ENCODE measurements at places on chromosomes 7 and 10. TPM values are rescaled to one million over a fixed set of nuclear protein-coding genes. Genes with fewer than 3 reads are reported as not detected.

- H3K27me3 ChIP-seq, result no peaks in the 10 kb centered on the region
- no peak for DNase-seq
- no peak overlapping the region for H3K4me3 ChIP-seq
- no peaks in the 10 kb centered on the region for H3K36me3 ChIP-seq
Observed at GRCh38 chr7:122803323-122803722, 82.9 kb downstream of the CADPS2 start.

GRCh38 chr10:27660268-27660667, 85.4 kb downstream of the MKX start:
- no peak overlapping the region for H3K27ac ChIP-seq
- H3K36me3 ChIP-seq, result no peaks in the 10 kb centered on the region
- no peaks in the 10 kb centered on the region for H3K27me3 ChIP-seq
- peaks cover 25% of the 10 kb centered on the region for H3K4me1 ChIP-seq
- H3K4me3 ChIP-seq, result no peak overlapping the region
- DNase-seq, result no peak

DNA sequence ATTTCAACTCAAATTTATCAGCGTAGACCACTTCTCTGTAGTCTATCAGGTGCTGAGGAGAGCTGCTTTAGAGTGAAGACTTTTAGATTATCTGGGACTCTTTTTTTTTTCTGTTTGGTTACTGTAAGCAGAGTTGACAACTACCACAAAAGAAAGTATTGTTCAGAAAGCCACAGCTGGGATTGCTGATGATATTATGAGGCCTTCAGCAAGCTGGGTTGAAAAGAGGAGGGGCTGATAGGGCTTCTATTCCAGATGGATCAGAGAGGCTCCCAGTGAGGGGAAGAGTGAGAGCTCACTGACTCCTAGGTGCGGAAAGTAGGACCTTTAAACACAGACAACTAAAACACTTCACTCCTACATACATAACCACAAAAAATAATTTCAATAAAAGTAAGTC, 188.5 kb upstream of the FERD3L start:
- no peaks in the 10 kb centered on the region for H3K36me3 ChIP-seq
- H3K4me3 ChIP-seq, result no peak overlapping the region
- no peak overlapping the region for H3K27ac ChIP-seq
- peaks cover 4% of the 10 kb centered on the region for H3K4me1 ChIP-seq

DNA sequence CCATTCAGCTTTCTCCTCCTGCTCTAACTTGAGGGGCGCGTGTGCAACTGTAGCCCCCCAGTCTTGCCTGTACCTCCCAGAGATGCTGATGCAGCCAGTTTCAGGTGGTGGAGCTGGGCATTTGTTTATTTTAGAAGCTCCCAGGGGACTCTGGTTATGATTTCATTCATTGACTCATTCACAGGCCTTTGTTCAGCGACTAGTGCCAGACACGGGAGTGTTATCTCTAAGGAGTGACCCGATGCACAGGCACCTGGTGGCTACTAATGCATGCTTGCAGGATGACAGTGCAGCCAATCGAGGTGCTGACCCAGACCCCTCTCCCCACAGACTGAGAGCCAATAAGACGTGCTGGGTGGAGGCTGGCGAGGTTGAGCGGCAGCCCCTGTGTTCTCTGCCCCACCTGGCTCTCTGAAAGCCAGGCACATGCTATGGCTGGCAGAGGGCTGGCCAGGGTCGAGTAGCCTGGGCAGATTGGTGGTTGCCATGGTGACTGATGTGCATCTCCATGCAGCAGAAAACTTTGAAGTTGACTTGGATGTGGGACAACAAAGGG, 19.7 kb upstream of the SLC18A2 start:
- H3K36me3 ChIP-seq, result no peaks in the 10 kb centered on the region
- no peak overlapping the region for H3K27ac ChIP-seq
- peaks cover 32% of the 10 kb centered on the region for H3K27me3 ChIP-seq
- H3K4me1 ChIP-seq, result peaks cover 23% of the 10 kb centered on the region
- peak; percentile 24 for DNase-seq
- no peak overlapping the region for H3K4me3 ChIP-seq

UPK3BL1 gene
- total RNA-seq, result 23.2 TPM

PNLIPRP2 gene
- 0.28 TPM for total RNA-seq

DNA sequence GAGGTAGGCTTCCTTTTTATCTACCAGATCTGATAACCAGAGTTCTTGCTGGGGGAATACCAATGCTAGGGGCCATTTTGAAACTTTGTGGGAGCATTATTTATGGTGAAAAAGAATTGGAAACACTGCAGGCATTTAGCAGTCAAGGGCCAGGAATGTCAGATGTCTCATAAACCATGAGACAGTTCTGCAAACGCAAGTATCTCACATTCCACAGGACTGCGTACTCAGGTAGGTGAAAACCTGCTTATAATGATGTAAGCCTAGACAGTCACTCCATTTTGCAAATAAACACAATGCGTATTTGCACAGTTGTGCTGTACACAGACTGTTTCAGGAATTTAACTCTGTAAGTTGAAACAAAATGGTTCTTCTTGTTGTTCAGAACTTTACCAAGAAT, 33.9 kb downstream of the ECHDC3 start:
- no peak overlapping the region for H3K4me3 ChIP-seq
- DNase-seq, result no peak
- no peaks in the 10 kb centered on the region for H3K27me3 ChIP-seq

GRCh38 chr7:116990056-116990455, 36.8 kb downstream of the ST7 start:
- peaks cover 3% of the 10 kb centered on the region for H3K4me1 ChIP-seq
- no peaks in the 10 kb centered on the region for H3K27me3 ChIP-seq
- peaks cover 35% of the 10 kb centered on the region for H3K36me3 ChIP-seq

DNA sequence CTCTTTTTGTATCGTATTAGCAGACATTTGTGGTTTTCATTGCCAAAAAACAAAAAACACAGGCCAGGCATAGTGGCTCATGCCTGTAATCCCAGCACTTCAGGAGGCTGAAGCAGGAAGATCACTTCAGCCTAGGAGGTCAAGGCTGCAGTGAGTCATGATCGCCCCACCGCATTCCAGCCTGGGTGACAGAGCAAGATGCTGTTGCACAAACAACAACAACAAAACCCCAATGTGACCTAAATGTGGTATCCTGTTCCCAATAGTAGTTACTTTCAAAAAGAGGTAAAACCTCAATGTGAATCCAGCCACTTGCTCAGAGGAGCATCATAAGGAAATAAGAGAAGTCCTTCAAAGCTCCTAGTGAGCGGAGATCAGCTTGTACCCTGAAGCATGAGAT, 45.8 kb upstream of the SKAP2 start:
- H3K36me3 ChIP-seq, result no peaks in the 10 kb centered on the region
- H3K4me3 ChIP-seq, result no peak overlapping the region
- 0 out of 2 replicates have a peak, but pooled peaks cover 2% of the 10 kb centered on the region for H3K4me1 ChIP-seq
- no peak overlapping the region for H3K27ac ChIP-seq

EIF4EBP2 gene
- 114 TPM for total RNA-seq

DNA sequence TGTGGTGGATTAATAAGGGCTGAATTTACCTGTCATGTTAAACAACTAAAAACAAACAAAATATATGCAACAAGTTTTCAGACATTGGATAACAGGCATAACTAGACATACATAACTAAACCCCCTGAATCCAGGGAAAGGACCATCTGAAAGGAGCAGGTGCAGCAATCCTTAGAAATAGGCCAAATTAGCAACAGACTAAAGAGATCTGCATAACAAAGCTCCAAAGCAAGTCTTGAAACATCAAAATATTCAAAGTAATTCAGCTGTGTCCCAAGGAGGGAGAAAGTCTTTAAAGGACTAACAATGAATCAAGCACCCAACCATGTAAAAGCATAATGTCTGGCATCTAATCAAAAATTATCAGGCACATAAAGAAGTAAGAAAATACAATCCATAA, 475.1 kb downstream of the GRID1 start:
- H3K27me3 ChIP-seq, result no peaks in the 10 kb centered on the region
- DNase-seq, result no peak
- H3K36me3 ChIP-seq, result peaks cover 3% of the 10 kb centered on the region
- no peak overlapping the region for H3K27ac ChIP-seq
- peaks cover 38% of the 10 kb centered on the region for H3K4me1 ChIP-seq

DNA sequence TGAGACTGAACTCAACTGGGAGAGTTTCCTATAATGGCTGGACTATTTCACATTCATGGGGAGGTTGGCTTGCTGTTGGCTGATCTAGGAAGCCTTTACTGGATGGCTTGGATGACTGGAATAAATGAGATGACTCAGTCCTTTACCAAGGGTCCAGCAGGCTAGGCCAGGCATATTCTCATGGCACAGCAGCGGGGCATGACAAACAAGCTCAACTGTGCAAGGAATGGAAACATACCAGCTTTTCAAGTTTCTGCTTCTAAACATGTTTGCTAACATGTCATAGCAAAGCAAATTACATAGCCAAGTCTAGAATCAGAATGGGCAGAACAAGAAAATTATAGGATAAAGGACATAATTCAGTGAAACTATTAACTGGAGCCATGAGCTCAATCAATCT, 46.8 kb upstream of the CRTAC1 start:
- no peaks in the 10 kb centered on the region for H3K36me3 ChIP-seq
- H3K4me1 ChIP-seq, result no peaks in the 10 kb centered on the region
- no peak overlapping the region for H3K27ac ChIP-seq
- peaks cover 9% of the 10 kb centered on the region for H3K27me3 ChIP-seq

LRIT1 gene
- not detected for total RNA-seq

DNA sequence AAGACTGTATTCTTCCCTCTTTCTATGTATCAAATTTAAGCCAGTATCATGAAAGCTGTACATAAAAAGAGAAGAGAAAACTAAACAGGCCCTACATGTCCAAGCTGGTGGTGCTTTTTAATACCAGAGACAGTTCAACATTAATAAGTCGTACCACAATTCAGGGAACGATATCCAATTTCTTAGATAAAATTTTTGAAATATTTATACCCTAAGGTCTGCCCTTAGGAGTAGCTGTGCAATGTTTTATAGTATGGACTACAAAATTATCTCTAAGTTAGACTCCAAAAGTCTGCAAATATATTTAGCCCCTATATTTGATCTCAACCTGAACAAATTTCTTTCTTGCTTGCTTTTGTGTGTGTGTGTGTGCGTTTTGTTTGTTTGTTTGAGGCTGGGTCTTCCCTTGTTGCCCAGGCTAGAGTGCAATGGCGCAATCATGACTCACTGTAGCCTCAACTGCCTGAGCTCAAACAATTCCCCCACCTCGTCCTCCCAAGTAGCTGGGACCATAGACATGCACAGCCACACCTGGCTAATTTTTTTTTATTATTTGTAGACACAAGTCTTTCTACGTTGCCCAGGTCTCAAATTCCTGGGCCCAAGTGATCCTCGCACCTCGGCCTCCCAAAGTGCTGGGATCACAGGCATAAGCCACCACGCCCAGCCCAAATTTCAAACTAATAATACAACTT, 13.2 kb downstream of the ARHGAP19 start:
- peak overlapping the region; percentile 89 for H3K27ac ChIP-seq
- no peak overlapping the region for H3K4me3 ChIP-seq
- H3K36me3 ChIP-seq, result no peaks in the 10 kb centered on the region
- DNase-seq, result no peak
- 0 out of 2 replicates have a peak, but pooled peaks cover 4% of the 10 kb centered on the region for H3K4me1 ChIP-seq
- no peaks in the 10 kb centered on the region for H3K27me3 ChIP-seq

GRCh38 chr7:26292768-26293560, 1.3 kb downstream of the SNX10 start:
- H3K4me3 ChIP-seq, result peak overlapping the region; percentile 91
- no peaks in the 10 kb centered on the region for H3K27me3 ChIP-seq
- H3K27ac ChIP-seq, result no peak overlapping the region

SPDYE5 gene
- not detected for total RNA-seq

DNA sequence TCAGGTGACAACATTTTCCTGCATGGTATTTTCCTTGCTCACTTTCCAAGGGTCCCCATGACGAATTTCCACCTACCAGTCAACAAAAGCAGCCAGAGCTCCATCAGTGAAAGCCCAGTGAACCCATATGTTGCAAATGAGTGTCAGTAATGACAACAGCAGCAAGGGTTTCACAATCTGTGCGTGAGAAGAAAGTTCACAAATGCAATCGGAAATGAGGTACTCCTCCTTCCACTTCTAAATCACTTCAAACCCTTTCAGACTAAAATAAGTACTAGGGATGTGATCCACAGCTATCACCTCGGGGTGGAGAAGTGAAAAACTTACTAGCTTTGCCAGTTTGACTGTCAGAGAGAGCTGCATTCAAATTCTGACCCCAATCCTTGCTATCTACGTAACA, 55.6 kb upstream of the BET1 start:
- H3K27ac ChIP-seq, result no peak overlapping the region
- no peak for DNase-seq
- no peaks in the 10 kb centered on the region for H3K27me3 ChIP-seq
- peaks cover 3% of the 10 kb centered on the region for H3K4me1 ChIP-seq
- H3K36me3 ChIP-seq, result no peaks in the 10 kb centered on the region

DNA sequence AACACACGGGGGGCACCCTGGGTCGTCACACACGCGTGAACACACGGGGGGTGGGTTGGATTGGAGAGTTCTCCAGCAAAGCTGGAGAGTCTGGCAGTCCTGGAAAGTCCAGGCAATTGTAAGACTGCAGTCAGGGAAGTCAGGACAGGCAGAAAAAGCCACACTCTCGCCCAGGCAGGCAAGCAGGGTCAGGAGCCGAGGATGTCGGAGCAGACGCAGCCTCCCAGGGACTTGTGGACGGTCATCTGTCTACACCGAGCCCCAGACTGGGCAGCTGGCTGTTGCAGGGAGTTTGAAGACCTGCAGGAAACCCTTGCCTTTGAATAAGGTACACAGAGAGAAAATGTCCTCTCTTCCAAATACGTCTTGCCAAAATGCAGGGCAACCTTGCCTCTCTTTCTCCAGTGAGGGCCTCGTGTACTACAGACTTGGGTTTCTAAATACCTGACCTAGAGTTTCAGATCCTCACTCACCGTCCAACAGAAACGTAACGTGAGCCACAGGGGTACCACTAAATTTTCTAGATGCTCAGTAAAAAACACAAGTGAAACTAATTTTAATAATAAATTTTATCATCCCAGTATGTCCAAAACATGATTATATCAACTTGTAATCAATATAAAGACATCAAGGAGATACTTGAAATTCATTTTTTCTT, 176.7 kb downstream of the ADARB2 start:
- no peaks in the 10 kb centered on the region for H3K4me1 ChIP-seq
- no peak for DNase-seq
- no peak overlapping the region for H3K4me3 ChIP-seq
- no peaks in the 10 kb centered on the region for H3K36me3 ChIP-seq
- no peak overlapping the region for H3K27ac ChIP-seq

ZNF853 gene
- 8.0 TPM for total RNA-seq

C10orf67 gene
- not detected for total RNA-seq

DNA sequence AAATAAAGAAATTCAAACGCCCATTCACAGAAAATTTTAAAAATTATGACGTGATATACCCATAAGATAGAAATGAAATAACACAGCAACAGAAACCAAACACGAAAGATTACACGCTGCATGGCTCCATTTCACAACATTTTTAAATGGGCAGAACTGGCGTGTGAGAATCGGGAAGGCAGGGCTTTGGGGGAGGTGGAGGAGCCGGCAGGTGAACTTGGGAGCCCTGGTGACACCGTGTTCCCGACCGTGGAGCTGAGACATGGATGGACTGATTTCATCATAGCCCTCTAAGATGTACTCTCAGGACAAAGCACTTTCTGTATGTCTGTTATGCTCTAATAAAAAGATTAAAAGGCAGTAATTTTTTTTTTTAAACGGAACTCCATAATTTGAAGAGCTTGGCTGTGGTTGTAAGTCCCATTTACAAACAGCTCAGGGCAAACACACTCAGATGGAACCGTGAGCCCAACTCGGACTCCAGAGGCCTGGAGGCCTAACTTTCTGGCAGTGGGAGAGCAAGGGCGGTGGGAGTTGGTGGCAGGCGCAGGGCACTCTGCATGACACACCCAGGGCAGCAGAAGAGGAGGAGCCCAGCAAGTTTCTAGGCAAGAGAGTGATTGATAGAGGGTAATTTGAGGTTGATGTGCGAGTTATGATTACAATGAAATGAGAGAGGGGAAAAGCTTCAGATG, 203.4 kb downstream of the MAD1L1 start:
- peaks cover 12% of the 10 kb centered on the region for H3K4me1 ChIP-seq
- no peaks in the 10 kb centered on the region for H3K27me3 ChIP-seq
- H3K36me3 ChIP-seq, result peaks cover 29% of the 10 kb centered on the region
- DNase-seq, result peak; percentile 7
- H3K27ac ChIP-seq, result no peak overlapping the region
- no peak overlapping the region for H3K4me3 ChIP-seq
